ENCODE measurements at places on chromosomes 1 and 21.

- DNase-seq: no peak
Observed at GRCh38 chr1:69191335-69191734, 376.4 kb upstream of the LRRC7 start.

- no peak for DNase-seq
Observed at GRCh38 chr1:37932759-37933158, 14.1 kb downstream of the INPP5B start.

DNA sequence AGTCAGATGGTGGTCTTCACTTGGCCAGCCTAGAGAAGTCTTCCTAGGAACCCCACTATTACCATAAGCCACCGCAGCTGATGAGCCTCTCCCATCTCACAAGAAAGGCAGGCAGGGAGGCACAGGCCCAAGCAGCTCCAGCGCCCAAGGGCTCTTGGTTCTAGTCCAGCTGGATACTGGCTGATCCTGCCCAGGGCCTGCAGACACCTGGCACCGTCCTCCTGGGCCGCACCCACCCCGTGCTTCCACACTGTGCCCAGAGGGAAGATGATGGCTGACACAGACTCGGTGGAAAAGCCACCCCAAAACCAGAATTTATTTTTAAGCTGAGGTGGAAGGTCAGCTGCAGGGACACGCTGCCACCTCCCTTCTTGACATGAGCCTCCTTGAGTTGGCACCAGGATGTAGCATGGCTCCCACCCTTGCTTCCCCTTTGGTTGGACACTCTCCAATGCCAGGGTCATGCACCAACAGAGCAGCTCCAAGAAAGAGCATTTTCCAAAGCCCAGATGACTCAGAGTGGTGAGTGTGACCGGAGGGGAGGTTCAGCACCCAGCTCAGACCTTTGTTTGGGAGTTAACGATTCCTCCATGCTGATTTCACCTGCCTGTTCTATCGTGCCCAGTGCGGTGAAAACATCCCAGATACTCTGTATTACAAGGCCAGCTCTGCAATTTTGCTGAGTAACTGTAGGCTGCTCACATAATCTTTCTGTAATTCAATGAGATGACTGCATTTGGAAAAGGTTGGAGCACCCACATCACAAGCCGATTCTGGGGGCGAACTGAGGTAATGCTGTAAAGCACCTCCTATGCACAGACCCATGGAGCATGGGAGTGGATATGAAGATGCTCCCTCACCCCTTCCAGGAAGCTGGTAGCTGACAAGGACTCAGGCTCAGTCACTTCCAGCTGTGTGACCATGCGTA, 63.1 kb upstream of the SLC2A1 start:
- DNase-seq: no peak

DNA sequence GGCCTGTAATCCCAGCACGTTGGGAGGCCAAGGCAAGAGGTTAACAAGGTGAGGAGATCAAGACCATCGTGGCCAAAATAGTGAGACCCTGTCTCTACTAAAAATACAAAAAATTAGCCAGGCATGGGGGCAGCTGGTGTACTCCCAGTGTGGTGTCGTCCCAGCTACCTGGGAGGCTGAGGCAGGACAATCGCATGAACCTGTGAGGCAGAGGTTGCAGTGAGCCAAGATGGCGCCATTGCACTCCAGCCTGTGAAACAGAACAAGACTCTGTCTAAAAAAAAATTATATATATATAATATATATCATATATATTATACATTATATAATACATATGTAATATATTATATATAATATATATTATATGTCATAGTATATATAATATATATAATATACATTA, 249.2 kb upstream of the TPTE start:
- DNase-seq: no peak

- peak; percentile 65 for DNase-seq
Observed at GRCh38 chr1:31938184-31938975, at the start of gene PTP4A2. Gene PTP4A2 (minus strand): TSS chr1:31938368. CDS start chr1:31919065, 19,303 bp downstream.

DNA sequence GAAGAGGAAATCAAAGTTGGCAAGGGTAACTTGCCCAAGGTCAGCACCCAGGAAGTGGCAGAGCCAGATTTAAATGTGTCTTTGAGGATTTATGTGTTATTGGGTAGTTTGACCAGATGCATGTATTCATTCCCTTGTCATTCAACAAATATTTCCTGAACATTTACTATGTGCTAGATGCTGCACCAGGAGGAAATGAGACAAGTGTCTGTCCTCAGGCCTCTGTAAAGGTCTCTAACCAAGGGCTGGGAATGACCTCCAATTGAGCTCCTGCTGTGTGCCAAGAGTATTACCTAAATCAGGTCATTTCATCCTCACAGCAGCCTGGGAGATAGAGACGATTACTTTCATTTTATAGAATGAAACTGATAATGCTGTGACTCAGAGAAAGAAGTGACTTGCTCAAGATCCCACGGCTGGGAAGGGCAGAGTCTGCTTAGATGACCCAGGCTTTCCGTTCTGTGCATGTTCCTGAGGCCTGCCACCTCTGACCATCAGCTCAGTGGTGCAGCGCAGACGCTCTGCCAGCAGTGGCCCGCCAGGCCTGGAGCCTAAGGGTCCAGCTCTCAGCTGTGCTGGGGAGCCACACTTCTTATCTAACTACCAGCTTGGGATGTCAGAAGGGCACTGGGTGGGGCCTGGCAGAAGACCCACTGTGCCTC, 3.5 kb upstream of the TTC22 start:
- no peak for DNase-seq

- no peak for DNase-seq
Observed at GRCh38 chr1:46437723-46438122, 43.6 kb downstream of the FAAH start.

DNA sequence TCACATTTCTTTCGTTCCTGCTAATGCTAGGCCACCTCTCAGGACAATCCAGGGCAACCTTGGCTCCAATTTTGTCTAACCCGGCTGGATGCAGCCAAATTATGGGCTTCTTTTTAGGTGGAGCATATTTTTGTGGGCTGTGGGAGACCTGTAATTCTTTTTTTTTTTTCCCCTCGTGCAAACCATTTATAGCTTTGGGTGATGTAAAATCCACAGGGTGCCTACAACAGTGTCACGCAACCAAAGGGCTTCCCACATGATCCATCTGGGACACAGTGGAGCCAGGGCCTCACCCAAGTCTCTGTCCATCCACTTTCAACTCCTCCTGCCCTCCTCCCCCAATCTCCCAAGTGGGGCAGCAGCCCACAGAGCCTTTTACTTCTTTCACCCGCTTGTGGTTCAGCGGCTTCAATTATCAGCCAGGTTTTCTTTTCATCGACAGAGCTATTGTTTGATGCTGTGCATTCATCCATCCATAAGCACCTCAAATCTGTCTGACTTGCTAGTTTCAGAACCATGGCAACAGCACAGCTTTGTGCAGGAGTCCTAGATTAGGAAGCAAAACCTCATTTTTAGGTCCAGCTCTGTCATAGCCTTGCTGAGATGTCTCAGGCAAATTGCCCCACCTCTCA, 10.0 kb upstream of the OVAAL start:
- DNase-seq: no peak

DNA sequence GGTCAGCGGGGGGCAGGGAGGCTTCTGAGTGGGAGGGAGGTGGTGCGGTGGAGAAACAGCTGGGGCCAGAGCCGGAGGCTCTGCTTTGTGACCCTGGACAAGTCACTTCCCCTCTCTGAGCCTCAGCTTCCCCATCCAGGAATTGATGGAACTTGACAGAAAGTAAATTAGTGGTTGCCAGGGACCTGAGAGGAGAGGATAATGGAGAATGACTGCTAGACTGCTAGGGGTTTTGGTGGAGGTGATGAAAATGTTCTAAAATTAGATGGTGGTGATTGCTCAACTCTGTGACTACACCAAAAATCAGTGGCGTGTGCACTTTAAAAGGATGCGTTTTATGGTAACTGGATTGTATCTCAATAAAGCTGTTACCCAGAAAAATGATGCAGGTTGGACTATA, 100.9 kb downstream of the ARHGEF10L start:
- DNase-seq: no peak

DNA sequence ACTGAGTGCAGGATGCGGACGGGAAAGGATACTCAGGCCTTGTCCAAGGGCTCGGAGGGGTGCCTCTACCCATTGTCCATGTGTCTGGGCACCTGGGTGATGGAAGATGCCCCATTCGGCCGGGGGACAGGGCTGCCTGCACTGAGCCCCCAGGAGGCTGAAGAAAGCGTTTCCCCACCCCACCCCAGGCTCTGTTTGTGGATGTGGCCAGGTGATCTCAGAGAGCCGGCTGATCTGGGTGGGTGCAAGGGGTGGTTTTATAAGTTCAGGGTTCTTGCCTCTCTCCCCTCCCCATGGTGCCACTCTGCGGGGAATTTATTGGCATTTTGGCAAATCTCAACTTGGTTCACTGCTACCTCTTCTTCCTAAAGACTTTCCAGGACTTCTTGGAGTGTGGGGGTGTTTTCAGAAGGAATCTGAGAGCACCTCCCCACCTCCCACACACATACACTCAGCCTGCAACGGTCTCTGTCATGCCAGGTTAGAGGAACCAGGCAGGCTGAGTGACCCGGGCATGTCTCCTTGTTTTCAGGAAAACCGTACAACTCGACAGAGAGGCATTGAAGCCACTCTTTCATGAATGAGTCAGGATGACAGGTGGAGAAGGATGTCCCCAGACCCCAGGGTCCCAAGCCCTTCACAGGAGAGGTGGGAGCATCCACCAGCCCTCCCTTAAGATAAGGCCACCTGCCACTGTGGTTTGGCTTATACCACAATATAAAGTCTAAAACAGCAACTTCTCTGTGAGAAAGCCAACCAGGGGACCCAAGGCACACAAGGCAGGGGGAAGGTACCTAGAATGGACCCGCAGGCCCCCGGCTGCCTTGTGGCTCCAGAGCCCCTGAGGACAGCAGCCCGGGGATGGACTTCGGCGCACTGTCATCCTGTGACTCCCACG, 174.9 kb downstream of the ETS2 start:
- no peak for DNase-seq

DNA sequence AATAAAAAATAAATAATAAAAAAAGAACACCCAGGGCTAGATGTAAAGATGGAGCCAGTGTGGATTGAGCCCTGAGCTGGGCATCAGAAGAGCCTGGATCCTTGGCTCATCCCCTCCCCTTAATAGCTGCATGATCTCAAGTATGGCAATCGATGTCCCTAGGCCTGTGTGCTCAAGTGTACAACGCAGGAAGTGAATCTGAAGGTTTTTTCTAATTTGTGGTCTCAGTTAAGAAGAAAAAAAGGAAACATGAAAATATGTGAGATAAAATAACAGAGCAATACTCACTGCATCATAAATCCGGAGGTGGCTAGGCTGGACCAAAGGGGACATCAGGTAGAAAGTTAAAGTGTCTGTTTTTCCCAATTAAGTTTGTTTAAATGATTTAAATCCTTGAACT, 47.3 kb upstream of the SLC44A3 start:
- no peak for DNase-seq

DNA sequence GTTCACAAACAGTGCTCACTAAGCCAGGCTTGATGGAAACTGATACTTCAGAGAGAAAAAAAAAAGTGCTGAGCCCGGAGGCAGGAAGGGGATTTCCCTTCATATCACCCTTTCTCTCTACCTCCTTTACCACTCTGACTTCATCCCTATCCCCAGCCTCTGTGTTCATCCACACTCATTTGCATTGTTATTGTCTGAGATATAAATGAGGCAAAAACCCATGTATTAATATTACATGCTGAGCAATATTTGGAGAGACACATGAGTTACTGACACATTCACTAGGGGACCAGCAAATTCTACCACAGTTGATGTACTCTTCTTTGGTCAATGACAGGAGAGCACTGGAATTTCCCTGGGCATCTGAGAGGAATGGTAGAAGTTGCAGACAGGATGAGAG, 175.8 kb downstream of the TNFSF18 start:
- DNase-seq: no peak

DNA sequence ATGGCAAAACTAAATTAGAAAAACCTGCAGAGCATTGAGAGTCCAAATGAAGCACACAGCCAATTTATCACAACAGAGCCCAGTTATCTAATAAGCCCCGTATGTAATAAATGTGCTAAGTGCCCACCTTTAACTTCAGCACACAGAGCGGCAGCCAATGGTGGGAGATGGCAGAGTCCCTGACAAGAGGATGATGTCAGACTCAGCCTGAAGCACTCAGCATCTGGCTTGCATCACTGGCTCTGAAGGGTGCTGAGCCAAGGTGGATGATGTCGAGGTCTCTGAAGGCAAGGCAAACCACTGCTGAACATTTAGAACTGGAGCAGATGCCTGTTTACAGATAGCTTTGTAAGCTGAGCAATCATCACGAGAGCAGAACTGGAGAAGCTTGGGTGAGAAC, 118.3 kb downstream of the NUF2 start:
- DNase-seq: no peak

All from omental fat pad (tissue), 4 donors.